CD4-positive, alpha-beta T cell treated with Interleukin-2 at 100 ng/mL for 4 hours (primary cell): ENCODE measurements at places on chromosomes 5 and 9.
A peak's percentile ranks its signal among the peaks of the same experiment; 100 is the strongest.

DNA sequence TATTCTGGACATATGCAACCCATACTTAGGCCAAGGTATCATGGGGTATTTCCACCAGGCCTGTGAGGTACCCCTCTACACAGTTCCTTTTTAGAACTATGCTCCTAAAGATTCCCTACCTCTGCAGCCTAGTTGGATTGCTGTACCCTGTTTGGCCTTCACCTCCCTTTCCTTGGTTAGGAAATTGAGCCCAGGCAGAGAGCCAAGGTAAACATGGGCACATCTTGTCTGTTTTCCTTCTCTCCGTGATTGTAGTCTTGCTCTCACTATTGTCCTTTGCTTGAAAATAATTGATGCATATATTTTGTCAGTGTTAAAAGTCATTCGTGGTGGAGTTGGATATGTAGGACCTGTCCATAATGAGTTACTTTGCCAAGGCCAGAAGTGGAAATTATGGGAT lies 26.7 kb downstream of the BDP1 start:
- DNase-seq, result no peak

DNA sequence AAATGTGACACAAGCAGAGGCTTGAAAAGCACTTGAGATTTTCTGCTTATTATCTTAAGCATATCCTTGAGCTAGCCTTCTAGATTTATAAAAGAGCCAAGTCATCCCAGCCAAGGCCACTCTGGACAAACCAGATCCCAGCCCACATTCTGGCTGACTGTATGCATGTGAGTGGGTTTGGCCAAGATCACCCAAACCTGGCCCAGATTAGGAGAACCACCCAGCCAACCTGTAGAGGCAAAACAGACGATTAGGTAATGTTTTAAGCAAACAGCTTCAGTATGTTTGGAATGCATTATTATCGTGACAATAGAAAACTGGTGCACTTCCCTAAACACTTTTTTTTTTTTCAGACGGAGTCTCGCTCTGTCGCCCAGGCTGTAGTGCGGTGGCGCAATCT lies 151.9 kb downstream of the SPATA31D1 start:
- DNase-seq, result no peak

DNA sequence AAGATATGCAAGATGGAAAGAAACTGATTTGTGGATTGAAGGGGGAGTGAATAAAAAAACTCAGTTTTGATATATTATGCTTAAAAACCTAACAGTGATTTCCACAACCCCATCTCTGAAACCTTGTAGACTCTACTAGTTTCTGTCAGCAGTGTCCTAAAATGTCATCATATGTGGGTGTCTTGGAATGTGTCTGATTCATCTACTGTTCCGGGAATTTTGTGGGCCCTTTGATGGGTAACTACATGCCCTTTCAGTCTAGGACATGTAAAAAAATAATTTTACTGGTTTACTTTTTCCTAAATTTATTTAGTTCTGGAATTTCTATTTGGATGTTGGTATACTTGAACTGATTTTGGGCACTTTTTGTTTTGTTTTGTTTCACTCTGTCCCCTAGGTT lies 118.9 kb upstream of the NMUR2 start:
- no peak for DNase-seq

- no peak for DNase-seq
Measured at GRCh38 chr9:71670121-71670520, 98.2 kb downstream of the CEMIP2 start.

DNA sequence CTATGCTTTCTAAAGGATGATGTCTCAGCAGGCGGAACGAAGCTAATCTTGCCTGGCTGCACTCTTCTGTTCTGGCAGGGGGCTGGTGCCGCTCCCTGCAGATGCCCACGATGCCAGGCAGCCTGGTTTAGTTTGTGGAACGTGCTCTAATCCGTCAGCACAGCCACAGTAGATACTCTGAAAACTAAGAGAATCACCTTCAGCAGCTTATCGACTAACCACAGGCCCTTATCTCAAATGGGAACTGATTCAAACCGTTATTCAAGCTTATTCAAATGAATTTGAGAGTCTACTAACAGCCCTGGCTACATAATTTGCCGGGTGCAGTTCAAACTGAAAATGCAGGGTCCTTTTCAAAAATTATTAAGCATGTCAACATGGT lies 246.6 kb upstream of the ANKRD55 start:
- DNase-seq, result no peak

DNA sequence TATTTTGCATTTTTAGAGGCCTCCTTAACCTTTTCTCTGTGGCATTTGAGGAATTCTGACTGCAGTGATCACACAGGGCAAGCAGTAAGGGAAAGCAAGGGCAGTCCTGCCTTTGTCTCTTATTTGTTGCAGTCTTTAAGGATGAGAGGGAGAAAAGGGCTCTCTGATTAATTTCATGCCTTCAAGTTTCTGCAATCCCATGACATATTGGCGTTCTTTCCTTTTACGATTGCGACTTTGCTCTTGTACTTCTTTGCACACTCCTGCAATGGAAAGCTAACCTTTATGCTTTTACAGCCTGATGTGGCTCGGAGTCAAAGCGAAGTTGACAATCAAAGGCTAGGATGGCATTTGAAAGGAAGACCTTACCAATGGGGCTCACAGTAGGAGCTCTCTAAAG lies 698.4 kb downstream of the DNAH5 start:
- no peak for DNase-seq

- peak; percentile 3 for DNase-seq
Measured at GRCh38 chr5:146796144-146796543, 82.4 kb downstream of the PPP2R2B start.

DNA sequence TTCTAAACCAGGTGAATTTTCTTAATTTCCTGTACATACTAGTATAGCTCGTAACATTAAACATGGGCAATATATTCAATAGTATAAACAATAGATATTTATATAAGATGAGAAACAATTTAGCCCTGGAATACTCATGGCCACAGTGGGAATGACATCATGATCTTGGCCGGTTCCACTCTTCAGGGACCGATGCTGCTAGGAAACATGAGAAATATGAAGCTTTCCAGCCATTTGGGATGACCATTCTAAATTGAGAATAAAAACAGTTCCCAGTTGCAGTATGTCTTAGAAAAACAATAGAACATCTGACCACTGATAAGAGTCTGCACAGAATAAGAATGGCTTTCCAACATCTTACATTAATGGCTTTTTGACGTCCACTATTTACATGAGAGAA lies 33.3 kb upstream of the SLCO6A1 start:
- no peak for DNase-seq

DNA sequence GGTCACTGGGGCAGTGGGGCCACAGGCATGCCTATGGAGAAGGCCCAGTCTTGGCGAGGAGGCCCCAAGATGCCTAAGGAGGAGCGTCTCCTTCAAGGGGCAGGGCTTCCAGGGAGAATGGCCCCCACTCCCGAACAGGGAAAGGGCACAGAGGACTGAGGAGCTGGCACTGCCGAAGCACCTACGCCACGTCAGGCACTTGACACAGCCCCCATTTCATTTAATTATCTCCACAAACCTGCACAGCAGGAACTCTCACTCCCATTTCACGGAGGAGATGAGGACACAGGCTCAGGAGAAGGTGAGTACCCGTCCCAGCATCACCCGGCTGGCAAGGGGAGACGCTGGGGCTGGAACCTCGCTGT lies 26.0 kb downstream of the EGR1 start:
- no peak for DNase-seq

- DNase-seq, result no peak
Measured at GRCh38 chr9:34993502-34994259, 4.1 kb downstream of the DNAJB5 start.

DNA sequence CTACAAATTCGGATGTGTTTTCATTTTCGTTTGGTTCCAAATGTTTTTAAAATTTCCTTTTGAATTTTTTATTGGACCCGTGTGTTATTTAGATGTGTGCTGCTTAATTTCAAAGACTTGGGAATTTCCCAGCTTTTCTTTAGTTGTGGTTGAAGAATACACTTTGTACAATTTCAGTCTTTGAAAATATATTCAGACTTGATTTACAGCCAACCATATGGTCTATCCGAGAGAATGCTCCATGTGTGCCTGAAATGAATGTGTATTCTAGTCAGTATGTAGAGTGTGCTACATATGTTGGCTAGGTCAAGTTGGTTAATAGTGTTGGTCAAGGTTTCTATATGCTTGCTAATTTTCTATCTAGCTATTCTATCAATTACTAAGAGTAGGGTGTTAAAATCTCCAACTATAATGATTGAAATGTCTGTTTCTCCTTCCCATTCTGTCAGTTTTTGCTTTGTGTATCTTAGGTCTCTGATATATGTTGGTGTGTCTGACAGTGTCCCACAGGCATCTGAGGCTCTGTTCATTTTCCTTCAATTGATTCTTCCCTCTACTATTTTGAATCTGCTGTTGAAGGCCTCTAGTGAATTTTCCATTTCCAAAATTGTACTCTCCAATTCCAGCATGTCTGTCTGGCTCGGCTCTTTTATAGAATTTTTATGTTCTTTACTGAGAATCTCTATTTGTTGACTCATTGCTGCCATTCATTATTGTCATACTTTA lies 36.2 kb downstream of the RNF130 start:
- DNase-seq, result no peak

- DNase-seq, result no peak
Measured at GRCh38 chr5:137782984-137783536, 28.9 kb upstream of the HNRNPA0 start.

DNA sequence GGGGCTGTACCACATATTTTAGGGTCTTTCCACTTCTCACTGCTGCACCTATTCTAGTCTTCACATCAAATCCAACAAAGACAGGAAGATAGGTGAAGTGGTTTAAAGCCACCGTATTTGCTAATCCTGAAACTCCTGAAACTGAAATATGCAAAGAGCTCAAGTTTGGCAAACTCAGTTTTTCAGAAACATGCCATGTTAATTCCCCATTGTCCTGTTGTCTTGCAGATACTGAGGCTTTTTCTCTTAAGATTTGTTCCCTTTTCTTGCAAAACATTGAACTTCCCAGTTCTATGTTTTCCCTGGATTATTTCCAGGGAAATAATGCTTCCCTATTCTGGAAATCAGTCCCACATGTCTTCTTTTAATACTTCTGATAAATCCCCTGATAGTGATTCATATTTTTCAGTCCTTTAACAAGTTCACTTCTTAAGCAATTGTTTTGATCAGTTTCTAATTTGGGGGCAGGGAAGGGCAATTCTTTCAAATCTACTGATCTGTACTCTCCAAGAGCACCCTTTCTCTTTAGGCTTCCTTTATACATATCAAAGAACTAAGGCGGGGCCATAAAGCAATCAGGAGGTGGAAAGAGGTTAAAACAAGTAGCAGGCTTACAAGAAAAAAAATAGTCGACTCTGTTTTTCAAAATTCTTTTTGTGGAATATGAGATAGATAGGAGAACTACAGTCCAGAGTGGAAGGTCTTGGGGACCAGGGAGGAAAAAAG lies 648.5 kb downstream of the BNC2 start:
- DNase-seq, result no peak

DNA sequence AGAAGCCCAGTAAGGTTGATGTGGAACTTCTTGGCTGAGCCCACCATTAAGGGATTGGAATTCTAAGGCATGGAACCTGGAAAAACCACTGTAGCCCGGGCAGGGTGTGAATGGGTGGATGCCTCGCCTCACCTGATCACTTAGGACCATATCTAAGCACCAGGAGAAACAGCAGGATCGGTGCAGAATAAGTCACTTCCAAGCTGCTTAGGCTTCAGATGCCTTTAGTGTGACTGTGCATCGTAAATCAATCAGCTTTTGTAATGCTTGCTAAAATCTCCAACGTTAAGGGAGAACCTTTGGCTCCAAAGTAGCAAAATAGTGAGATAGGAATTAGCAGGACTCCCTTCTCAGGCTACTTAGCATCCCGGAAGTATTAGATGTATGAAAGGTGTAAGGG lies 103.9 kb upstream of the MEGF10 start:
- DNase-seq, result no peak

DNA sequence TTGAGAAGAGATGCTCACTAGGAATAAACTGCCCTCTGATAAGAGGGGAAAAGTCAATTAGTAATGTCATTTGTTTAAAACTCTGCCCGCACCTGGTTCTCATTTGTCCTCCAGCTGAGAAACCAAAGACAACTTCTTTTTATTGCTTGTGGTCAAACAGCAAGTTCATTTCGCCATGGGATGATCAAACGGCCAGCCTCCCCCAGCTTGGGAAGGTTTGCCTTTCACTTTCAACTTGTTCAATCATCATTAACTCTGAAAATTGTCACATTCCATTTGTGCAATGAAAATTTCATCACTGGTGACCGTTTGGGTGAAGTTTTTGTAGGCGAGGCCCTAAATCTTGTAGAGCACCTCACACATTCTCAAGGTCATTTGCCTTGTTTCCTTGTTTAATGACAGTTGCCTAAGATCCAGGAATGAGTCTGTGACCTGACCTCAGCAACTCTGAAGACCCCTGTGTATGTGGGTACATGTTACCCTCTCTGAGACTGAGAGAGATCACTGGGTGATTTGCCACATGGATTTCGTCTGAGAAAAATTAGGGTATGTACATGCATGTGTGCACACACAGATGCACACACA lies 117.7 kb downstream of the MARCHF3 start:
- DNase-seq, result no peak

GRCh38 chr9:102514541-102514940 lies 480.6 kb upstream of the CYLC2 start:
- DNase-seq, result no peak

GRCh38 chr9:87381746-87382145 lies 115.9 kb upstream of the DAPK1 start:
- no peak for DNase-seq

DNA sequence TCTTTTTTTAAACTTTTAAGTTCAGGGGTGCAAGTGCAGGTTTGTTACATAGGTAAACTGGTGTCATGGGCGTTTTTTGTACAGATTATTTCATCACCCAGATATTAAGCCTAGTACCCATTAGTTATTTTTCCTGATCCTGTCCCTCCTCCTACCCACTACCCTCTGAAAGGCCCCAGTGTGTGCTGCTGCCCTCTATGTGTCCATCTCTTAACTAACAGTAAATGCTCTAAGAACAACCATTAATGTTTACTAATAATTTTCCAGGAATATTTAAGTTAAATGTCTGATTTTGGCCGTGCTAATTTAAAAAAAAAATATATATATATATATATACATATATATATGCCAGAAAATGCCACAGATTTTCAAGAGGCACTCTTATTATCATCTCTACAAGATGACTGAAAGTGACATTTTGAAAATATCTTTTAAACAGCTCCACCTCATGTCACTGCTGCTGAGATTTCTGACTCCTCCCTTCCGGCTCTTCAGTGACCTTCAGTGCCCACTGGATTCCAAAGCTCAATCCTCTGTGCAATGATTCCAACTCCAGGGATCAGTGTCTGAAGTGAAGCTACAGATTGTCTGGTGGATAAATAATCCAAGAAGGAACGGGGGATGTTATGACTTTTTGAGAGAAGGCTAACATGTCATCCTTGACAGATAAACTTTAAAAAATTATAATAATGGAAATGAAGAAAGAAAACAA lies 46.7 kb upstream of the HNRNPA0 start:
- DNase-seq, result no peak

DNA sequence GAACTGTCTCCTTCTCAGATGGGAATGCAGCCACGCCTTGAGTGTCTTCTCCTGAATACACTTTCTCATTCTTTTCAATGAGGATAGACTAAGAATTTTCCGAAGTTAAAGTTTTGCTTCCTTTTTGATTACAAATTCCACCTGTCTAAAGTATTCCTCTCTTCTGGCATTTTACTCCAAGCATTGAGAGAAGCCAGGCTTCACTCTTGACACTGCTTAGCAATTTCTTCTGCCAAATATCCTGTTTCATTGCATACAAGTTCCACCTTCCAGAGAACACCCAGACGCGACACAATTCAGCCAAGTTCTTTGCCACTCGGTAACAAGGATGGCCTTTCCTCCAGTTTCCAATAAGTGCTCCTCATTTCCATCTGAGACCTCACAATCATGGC lies 35.6 kb upstream of the COL5A1 start:
- no peak for DNase-seq

GRCh38 chr9:125960626-125961025 lies 213.5 kb downstream of the PBX3 start:
- no peak for DNase-seq

- DNase-seq, result no peak
Measured at GRCh38 chr5:54996466-54996865, 11.1 kb upstream of the ESM1 start.
